Activated T-cell treated with anti-CD3 and anti-CD28 coated beads for 48 hours (primary cell): ENCODE measurements at places on chromosomes 7 and 10.

DNA sequence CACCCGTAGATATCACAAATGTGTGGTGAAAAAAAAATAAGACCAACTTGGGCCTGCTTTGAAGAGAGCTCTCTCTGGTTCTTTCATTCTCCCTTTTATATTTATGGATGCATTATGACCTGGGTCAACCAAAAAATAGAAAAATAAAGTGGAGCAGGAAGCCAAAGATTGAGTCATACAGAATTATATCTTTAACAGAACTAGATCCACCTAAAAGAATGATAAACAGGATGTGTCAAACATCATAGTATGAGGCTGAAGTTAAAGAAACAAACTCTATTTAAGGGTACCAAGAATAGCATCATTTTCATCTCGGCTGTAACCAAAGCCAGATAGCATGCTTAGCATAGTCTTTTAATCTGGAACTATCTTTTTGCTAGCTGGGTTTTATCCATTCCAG is 28.8 kb upstream of the NMT2 start:
- DNase-seq: no peak

DNA sequence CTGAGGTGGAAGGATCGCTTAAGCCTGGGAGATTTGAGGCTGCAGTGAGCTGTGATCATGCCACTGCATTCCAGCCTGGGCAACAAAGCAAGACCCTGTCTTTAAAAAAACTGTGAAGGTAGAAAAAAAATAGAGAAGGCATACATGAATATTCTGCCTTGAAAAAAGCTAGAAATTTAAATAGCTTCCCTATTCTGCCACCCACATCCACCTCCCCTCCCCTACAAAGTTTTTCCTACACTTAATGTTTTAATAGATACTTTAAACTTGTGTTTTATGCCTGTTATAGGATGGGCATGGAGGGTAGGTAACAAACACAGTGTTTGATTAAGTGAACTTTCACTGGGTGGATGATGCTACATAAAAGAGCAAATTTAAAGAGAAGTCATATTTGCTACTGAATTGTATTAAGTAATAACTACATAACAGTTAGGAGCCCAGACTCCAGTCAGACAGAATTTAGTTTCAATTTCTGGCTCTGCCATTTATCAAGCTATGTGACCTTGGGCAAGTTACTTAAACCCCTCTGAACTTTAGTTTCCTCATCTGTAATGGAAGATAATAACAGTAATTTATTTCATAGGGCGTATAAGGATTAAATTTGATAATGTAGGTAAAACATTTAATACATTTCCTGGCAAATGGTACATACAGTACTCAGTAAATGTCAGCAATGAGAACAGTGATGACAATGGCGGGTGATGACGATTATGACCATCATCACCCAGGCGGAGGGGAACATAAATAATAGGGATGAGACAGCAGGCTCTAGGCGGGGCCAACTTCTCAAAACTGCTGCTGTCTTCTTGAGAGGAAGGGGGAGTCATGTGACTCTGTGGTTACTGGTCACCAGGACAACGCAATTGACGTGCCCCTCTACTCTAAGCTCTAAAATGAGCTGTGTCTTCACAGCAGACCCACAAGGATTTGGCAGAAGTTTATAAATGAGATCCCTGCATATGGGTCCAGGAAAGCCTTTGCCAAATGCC is 15.8 kb downstream of the DNMBP start:
- peak; percentile 41 for DNase-seq

DNA sequence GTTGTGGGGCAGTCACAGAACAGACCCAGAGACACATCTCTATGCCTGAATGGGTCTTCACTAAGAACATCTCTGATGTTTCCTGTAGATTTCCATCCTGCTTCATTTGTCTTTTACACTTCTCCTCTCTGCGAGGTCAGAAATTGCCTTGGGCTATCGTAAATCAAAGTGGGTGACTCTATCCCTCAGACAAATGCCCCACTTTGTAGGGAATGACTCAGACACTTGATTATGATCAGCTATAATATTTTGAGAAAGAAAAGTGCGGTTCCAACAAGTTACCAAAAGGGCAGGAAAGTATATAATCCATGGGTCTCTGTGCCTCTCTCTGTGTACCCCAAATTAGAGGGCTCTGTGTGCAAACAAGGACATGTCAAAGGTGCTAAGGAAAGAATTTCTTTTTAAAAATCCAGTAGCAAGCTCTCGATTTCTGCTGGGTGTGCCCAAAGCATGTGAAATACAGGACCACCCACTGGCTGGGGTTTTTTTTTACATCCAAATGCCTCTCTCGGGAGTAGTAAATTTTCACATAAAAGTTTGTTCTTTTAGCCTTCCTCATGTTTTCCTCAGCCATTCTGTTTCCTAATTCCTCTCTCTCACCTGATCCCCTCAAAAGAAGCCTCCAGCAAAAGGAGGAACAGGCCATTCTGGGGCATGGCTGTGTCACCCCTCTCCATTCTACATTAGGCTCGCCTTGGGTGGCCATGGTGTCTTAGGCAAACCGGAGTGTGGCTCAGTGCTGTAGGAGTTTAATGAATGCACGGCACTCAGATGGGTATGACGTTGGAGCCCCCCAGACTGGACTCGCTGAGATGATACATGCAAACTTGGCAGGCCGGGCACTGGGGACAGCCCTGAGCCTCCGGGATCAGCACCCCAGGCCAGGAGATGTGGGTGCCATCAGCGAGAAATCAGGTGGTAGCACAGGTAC is 6.3 kb upstream of the OPN4 start:
- DNase-seq: no peak

GRCh38 chr7:133053321-133053891 is 28.5 kb downstream of the CHCHD3 start:
- DNase-seq: no peak

DNA sequence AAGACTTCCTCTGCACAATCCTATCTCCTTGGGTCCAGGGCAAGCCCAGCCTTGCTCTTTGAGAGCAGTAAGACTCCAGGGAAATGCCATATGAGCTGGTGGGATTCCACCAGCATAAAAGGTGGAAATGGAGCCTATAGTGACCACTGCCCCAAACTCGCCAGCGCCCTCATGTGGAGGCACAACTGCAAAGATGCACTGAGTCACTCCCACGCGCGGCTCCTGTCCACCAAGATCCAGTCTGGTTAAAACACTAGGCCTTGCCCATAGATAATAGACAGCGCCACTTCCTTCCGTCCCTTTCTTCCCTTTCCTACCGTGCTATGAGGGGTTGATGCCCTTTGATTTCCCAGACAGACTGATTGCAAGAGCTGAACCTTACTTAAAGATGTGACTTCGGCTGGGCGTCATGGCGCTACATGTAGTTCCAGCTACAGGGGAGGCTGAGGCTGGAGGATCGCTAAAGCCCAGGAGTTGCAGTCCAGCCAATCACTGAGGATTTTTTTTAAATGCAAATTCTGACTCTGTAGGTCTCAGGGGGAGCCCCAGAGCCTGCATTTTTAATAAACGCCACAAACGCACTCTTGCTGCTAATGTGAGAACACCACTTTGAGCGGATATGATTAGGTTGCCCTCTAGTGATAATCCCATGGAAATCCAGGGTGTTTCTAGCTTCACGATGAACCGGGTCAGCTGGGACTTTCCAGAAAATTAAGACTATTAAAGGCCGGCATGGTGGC is 136.5 kb downstream of the EPC1 start:
- DNase-seq: peak; percentile 8

DNA sequence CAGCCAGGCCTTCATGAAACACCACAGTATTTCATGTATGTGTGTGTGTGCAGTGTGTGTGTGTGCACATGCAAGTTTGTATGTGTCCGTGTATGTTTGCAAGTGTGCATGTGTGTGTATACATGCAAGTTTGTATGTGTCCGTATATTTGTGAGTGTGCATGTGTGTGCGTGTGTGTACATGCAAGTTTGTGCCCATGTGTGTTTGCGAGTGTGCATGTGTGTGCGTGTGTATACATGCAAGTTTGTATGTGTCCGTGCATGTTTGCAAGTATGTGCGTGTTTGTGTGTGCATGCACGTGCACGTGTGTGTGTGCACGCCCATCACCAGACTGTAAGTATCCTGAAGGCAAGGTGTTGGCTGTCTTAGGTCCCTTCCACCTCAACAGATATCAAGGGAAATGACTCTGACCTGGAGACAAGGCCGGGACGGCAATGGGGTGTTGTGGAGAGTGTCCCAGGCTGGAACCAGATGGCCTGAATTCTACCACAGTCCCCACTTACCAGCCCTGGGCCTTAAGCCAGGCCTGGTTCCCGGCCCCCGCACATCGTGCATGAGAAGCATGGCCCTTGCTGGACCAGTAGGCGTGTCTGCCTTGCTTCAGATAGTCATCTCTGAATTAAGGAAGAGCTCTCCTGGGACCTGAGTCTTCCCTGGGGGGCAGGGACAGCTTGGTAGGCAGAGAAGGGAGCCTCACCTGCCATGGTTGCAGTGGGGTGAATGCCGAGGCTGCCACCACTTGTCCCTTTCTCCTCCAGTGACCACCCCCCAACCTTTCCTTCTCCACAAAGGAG is 140.0 kb downstream of the GRK5 start:
- DNase-seq: no peak

GRCh38 chr7:147033641-147034040 is 917.0 kb downstream of the CNTNAP2 start:
- DNase-seq: no peak

- no peak for DNase-seq
Observed at GRCh38 chr10:58319599-58319998, 15.2 kb upstream of the UBE2D1 start.

DNA sequence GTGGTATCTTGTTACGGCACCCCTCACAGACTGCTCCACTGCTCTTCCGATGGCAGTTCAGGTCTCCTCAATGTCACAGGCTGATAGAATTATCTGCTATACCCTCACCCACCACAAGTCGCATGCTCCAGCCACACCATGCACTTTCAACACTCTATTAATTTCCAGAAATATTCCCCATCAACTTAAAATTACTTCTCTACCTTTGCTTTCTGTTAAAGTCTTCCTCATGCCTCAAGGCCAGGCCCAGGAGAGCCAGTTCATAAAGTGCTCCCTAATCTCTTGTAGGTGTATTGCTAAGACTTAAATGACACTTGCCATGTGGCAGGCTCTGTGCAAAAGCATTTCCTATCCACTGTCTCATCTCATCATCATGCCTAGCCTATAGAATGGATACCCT is 105.9 kb upstream of the ARID5B start:
- DNase-seq: no peak

GRCh38 chr7:108196004-108196403 is 65.8 kb upstream of the LAMB4 start:
- DNase-seq: no peak

- no peak for DNase-seq
Observed at GRCh38 chr7:144011458-144012230, 11.5 kb downstream of the OR6B1 start.

DNA sequence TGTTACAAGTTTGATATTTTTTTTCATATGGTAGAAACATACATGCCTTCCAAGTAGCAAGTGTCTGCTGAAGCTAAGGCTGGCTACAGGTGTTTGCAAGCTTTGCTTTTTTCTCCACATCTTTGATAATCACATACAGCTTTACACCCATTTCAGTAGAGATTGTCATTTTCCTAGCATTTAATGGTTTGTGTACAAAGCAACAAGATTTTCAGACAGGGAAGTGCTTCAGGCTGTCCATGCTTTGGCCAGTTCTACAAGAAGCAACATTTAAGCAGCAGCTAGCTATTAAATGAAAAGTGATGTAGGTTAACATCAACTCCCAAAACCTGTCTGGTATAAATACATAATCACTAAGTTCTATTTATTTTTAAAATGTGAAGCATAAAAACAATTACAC is 2.3 kb downstream of the HDAC9 start:
- no peak for DNase-seq

- DNase-seq: no peak
Observed at GRCh38 chr10:117137911-117138642, at the start of gene VAX1. TSS of gene VAX1 (minus strand) at chr10:117138270. CDS start at chr10:117138056, 214 bp downstream.

GRCh38 chr10:79053081-79053434 is 15.7 kb upstream of the ZMIZ1 start:
- DNase-seq: no peak

GRCh38 chr10:12056748-12057147 is 12.0 kb upstream of the DHTKD1 start:
- DNase-seq: no peak

GRCh38 chr10:26579256-26580063 is 118.0 kb upstream of the PDSS1 start:
- DNase-seq: no peak

GRCh38 chr10:127198307-127198706 is 1.9 kb upstream of the INSYN2A start:
- no peak for DNase-seq

DNA sequence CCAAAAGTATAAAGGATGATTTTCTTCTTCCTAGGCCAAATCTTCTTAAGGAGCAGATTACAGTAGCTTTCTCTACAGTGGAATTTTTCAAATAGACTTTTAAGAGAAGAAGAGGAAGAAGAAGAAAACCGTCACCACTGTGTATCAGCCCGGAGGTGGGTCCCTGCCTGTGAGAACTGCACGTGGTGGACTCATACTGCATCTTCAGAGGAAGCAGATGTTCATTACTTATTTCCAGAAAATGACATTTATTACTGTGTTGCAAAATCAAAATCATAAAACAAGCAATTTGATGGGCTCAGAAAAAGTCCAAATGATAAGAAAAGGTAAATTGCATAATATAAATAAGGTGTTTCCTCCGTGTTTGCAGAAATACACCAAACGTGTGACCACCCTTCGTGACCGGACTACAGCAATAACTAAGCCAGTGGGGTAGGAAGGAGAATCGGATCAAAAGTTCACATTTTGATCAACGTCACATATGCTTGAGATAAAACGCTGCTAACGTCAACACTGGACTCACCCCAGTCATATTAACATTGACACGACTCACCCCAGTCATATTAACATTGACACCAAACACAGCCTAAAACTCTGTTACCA is 179.2 kb downstream of the PTPRN2 start:
- no peak for DNase-seq
